8988T (cell line): ENCODE measurements at places on chromosomes 11 and 22.
A peak's percentile ranks its signal among the peaks of the same experiment; 100 is the strongest.

GRCh38 chr22:49282596-49282995 lies 545.1 kb downstream of the BRD1 start:
- no peak for DNase-seq

DNA sequence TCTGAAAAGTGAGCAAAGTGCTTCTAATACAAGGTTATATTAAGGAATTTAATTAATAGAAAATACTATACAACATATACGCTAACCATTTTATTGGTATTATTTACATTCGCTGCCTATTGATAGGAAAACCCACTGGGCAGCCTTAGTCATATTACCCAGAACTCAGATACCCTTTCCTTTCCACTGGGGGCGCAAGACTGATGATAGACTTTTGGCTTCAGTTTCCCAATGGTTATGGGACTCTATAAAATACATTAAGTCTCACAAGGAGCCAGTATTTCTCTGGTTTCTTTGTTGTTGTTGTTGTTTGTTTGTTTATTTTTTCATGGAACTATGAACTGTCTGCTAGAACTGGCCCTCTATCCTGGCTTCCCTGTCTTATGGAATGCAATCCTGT lies 471.1 kb upstream of the KIRREL3 start:
- DNase-seq: no peak

- DNase-seq: no peak
Measured at GRCh38 chr11:81207421-81208054, 1526.1 kb downstream of the FAM181B start.

DNA sequence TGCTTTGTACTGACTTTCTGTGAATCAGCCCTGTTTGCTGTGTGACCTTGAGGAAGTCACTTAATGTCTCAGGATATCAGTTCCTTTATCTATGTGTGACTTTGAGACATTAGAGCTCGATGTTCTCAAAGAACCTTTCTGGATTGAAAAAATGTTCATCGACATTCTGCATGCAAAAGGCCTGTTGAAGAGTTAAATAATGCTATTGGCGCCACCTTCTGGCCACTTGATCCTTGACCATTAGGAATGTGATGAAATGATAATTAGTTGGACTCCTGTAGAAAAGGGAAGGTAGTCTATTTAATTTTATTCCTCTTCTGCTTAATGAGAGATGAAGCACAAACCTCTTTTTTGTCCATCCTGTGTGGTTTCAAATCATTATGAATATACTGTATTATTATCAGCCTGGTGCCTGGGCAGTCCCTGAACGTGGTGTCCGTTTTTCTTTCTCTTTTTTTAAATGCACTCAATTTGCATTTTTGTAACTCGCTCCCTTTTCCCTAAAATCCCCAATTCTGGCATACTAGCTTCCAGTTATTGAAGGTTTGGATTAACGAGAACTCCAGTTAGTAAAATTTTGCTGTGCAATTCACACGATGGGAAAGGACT lies 20.7 kb downstream of the ELF5 start:
- DNase-seq: peak; percentile 46

DNA sequence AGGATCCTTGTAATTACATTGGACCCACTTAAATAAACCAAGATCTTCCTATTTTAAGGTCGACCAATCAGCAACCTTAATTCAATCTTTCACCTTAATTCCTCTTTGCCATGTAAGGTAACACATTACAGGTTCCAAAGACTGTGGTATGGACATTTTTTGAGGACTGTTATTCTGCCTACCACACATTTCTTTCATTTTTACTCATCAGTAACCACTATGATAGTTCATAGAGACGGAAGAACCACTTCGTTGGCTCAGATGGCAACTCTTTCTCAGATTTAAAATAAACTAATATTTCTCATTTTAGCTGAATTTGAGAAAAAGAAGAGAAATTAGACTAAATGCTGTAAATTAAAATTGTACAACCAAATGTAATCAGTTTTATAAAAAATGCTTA lies 96.3 kb downstream of the PAX6 start:
- no peak for DNase-seq

- DNase-seq: no peak
Measured at GRCh38 chr11:90601261-90601660, 378.4 kb upstream of the CHORDC1 start.

DNA sequence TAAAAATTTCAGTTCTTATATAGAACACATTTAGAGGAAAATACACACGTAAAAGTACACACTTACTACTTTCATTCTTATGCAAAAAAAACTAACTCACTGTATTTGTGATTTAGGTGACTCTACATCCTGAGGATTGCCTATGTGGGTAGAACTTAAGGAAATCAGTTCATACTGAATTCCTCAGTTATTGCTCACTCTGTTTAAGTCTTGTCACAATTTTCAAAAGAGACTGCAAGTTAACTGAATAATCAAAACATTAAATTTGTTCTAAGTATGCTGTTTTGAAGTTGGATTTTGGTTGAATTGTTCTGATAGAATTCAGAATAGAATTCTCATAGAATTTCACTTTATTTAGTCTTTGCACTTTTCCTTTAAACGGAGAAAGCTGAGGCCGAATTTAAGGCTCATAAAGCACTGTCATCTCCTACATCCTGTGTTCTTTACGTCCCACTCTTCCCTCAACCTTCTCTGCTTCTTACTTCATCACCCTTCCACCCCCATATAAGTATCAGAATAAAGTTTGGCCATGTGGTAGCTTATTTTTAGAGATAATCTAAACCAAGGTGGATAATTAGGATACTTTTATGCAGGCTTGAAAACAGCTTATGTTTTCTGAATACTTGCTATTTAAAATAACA lies 59.8 kb downstream of the APOL5 start:
- no peak for DNase-seq

GRCh38 chr22:35549328-35549727 lies 8.7 kb downstream of the RASD2 start:
- no peak for DNase-seq

GRCh38 chr22:22603470-22603947 lies 40.9 kb upstream of the GGTLC2 start:
- no peak for DNase-seq

GRCh38 chr11:78076733-78077403 lies 2.8 kb downstream of the NDUFC2 start:
- no peak for DNase-seq

- no peak for DNase-seq
Measured at GRCh38 chr11:19698493-19699292, 13.9 kb upstream of the NAV2 start.

DNA sequence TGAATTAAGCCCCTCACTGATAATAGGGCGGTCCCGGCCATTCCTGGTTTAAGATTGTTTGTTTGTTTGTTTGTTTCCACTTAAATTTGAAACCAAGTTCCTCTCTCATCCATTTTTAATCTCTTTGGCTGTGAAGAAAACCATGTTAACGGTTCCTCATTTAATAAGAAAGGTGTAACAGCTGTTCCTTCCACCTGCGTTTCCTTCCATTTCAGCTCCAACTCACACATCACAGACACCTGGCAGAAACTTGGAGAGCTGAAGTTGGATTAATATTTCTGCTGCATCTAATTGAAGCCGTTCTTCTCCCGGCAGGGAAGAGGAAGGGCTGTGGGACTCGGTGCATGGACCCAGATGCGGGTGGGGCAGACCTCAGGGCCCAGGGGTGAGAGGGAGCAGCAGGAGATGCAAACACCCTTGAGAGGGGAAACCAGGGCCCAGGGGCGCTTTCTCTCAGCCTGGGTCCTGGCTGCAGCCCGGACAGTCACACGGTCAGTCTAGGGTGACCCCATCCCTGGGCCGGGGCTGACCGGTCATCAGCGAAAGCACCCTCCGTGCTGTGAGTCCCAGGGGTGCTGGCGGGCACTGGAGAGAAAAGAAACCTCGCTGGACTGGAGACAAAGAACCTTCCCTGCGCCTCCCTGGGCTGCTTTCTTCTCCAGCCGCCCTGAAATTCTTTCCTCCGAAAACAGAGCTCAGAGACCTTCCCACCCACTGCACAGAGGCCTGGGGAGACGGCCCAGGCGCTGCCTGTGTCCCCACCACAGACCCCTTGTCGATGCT lies 242.0 kb downstream of the BRD1 start:
- no peak for DNase-seq

GRCh38 chr11:782264-783174 lies 5.2 kb upstream of the GATD1 start:
- no peak for DNase-seq

DNA sequence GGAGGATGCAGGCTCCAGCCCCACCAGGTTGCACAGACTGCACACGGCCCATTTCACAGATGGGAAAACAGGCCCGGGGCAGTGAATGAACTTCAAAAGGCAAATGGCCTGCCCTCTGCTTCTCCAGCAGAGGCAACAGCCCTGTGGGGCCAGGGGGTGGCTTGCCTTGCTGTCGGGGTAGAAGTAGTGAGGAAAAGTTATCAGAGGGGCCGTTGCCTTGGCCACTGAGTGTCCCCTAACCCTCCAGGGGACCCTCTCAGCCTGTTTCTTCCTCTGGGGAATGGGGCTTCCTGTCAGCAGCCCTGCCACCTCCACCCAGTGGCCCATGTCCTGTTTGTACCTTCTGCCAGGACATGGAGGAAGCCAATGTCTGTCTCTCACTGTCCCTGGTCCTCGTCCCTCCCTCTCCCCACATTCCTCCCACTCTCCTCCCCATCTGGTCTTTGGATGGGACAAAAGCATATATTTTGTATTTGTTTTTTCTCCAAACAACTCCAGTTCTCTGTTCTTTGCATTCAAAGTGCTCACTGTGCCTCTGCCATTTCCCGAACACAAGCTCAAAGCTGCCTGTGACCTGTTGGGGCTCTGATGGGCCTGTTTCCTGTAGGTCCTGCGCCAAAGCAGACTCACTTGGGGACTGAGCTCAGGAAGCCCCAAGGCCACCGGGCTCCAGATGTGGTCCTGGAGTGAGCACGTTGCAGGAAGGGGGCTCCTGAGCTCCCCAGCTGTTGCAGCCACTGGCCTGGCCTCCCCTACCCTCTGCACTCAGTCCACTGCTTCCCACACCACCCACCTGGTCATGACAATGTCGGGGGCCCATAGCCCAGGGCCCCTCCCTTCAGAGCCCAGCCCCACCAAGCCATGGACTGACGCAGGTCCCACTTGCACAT lies 9.5 kb downstream of the MAP4K2 start:
- DNase-seq: no peak

DNA sequence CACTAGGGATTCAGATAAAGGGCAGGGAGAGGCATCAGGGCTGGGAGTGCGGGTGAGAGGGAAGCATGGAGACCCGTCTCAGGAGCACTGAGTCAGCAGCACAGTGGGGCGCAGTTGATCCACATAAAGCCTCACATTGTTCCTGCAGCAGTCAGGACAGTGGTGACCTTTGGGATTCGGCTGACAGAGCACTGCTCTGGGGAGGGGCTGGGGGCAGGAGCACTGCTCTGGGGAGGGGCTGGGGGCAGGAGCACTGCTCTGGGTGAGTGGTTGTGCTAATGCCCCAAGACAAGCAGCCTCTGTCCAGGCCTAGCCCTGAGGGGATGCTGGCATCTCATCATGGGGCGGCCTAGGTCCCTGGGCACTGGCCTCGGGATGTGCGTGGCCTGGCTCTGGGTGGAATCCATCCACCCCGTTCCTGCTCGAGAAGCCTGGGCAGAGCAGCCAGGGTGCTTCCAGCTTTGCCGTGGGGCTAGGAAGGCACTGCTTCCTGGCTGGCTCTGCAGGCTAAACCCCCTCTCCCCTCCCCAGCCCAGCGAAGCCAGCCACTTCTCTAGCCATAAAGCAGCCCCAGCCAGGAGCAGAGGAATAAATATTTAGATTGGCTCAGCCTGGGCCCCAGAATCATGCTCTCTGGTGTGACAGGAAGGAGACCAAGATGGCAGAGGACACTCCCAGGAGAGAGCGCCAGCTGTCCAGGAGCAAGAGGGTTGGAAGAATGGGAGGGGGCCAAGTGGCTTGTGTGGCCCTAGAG lies 7.3 kb downstream of the OAF start:
- no peak for DNase-seq

- no peak for DNase-seq
Measured at GRCh38 chr11:129973809-129974208, 28.8 kb downstream of the PRDM10 start.

DNA sequence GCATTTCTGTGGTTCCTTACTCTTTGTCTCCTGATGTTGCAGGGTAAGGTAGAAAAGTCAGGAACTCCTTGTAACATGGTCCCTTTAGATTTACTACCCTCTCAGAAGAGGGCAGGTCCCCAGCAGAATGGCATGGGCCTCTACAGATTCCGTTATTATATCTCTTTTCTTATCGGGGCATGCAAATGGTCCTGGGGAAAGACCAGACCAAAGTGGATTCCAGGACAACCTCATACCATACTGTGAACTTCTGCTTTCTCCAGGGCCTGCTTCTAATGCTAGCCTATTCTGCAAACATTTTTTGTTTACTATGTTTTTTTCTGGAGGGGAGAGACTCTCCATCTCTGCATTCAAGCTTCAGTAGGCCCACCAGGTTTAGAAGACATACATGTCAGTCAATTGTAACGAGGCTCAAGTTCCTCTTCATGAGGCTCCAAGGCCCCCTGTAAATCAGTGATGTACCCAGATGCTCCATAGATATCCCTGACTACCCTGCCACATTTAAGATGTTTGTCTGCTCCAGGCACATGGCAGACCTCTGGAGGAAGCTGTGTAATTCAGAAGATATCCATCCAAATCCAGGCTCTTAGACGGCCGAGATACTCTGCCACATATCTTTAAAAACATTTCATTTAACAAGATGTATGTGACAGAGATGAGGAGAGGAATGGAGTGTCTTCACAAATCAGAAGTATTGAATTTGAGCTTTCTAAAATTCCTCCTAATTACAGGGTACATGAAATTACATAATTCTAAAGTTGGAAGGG lies 8.5 kb upstream of the ME3 start:
- no peak for DNase-seq

DNA sequence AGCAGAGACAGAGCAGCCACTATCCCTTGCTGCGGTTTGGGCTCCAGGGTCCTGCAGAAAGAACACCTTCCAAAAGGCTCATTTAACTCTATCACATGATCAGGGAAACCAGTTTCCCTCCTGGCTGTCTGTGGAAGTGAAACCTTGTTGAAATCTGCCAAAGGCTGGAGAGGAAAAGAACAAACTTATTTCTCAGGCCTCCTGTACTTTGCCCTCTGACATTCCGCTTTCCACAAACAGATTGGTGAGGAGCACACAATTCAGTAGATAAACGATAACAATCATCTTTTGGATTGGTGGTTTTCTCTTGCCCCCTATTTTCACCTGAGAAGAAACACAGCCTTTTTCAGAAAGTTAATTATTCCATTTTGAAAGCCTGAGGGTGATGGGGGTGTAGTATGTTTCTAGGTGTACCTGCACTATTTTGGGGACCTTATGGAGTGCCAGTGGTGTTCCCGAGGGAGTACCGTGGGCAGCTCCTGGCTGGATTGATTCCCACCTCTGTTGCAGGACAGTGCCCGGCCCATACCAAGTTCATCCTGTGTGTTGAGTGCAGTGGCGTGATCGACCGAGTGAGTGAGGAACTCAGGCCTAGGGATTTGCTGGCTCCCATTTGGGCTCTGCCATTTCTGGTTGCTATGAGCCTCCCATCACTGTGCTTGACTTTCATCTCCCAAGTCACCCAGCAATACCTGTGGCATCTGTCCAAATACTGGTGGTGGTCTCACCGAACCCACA lies 102.0 kb downstream of the TBC1D22A start:
- DNase-seq: no peak

GRCh38 chr11:88414385-88414861 lies 76.9 kb upstream of the CTSC start:
- DNase-seq: no peak

GRCh38 chr11:70618431-70619101 lies 220.2 kb downstream of the CTTN start:
- DNase-seq: no peak

- DNase-seq: no peak
Measured at GRCh38 chr11:113623114-113623513, 83.0 kb downstream of the TMPRSS5 start.

GRCh38 chr22:34776817-34777216 lies 289.1 kb upstream of the ISX start:
- no peak for DNase-seq
